ENCODE measurements at places on chromosomes 3 and 15.
A peak's percentile ranks its signal among the peaks of the same experiment; 100 is the strongest.

- DNase-seq, result peak; percentile 19
Observed at GRCh38 chr15:28191832-28192231, 92.7 kb upstream of the OCA2 start.

- DNase-seq, result no peak
Observed at GRCh38 chr3:29545615-29546014, 264.7 kb downstream of the RBMS3 start.

DNA sequence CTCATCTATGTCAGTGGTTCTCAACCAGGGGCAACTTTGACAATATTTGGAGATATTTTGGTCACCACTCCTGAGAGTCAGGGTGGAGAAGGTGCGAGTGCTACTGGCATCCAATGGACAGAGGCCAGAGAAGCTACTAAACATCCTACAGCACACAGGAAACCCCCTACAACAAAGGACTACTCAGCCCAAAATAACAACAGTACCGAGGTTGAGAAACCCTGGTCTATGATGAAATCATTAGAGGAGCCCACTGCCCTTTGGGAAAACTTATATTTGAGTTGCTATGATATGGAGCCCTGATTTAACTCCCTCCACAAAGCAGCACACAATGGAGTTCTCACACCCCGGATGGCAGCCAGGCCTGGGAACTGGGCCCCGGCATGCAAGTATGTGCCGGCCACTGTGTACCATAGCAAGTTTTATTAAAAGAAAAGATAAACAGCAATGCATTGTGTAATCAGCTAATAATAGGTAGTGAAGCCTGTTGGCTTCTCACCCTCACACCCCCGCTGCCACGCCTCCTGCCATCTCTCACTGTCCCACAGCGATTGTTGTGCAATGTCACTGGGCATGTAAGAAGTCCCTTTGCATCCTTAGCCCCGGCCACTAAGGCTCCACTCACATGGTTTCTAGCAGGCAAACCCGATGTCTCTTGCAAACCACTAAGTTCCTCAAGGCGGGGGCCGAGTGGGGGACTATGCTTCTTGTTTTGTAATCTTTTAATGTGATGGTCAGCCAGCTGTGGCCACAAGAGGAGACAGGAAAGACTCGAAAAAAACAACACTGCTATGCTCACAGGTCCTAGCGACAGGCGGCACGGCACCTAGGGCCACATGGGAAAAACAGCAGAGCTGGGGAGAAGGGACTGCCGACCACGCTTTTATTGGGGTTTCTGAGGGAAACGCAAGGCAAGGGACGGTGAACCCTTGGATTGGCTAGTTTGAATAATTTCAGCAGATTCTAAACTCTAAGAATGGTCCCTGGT, 110.0 kb downstream of the AQP9 start:
- no peak for DNase-seq

DNA sequence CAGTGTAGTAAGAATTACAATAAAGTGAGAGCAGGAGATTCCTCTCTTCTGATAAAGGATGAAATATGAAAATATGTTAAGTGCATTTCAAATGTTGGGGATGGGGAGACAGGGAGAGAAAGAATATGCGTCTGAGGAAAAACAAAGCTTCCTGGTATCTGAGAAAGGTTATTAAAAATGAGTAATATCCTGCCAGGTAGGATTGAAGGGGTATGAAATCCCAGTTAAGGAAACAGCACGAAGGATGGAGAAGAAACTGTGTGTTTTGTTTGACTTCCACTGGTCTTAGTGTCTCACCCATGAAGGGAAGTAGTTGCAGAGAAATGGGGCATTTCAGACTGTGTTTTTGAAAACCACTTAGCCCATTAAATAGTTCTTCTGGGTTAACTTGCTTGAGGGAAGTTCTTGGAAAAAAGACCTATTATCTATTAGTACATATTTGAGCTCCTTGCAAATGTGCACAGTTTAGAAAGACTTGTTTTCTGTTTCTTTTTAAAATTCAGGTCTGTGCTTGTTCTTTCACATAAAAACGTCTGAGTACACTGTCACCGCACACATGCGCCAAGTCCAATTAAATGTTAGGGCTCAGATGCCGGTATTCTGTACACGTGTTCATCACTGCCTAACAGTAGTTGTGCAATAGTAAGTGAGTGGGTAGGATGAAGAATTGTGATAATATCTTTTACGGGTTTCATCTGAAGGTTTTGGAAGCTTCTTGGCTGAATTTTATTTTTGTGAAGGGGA, 196.1 kb upstream of the P2RY1 start:
- no peak for DNase-seq

GRCh38 chr3:107938143-107938542, 152.7 kb downstream of the CD47 start:
- no peak for DNase-seq

DNA sequence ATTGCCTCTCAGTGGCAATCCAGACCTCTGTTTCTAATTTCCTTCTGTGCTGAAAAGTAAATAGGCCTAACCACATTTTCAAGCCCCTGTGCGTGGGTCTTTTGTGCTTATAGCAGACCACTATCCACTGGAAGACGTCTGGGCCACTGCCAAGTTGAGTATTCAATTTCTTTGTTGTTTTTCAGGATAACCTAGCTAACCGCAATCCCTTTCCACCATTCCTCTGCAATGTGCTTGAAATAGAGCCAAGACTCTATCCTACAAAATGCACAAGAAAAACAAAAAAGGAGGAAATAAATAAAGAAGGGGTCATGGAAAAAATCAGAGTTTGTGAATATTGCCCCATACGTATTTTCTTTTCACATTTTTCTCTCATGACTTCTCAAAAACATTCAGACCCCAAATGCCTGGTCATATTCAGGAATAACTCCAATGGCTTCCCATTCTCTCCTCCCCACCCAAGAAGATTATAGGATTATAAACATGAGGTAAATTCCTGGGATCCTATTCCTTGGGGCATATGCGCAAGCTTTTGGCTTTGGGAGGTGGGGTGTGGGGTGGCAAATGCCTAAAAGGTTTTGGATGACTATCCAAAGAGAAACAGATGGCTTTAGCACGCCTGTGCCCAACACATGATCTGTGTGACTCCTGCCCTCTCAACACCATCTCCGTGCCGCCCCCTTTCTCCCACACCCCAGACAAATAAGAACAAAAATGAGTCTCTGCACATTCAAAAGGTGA, 217.9 kb upstream of the THBS1 start:
- no peak for DNase-seq

DNA sequence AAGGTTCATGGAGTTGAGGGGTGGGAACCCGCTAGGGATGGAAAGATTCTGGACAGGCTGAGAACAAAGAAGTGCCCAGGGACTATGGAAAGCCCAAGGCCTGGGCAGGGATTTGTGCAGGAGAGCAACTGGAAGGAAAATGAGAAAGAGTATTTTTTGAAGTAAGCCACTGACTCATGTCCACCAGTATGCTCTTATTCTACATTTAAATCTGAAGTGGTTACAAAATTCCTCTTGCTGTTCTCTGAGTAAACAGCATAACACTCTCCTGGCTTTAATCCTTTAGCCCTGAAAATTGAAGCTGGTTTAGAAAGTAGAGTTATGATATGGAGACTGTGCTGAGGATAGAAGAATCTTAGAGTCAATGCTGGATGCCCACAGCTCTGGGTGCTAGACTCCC, 165.2 kb downstream of the ISL2 start:
- no peak for DNase-seq

DNA sequence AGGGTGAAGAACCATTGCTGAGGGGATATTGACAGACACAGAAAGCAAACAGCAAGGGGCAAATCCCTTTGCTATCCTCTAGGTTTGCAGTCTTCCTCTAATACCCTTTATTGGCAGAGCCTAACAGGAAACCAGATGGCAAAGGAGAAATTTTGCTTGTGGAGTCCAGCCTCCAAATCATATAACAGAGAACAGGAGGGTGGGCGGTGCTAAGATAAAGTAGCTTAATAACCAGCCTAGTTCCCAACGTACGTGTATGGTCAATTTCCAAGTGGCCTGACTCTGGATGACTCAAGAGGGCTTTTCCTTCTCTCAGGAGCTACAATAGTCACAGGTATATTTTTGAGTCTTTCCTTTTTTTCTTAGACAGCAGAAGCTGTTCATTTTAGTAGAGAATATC, 404.5 kb downstream of the PDCD6IP start:
- DNase-seq, result no peak

- no peak for DNase-seq
Observed at GRCh38 chr15:85026304-85027032, 44.8 kb downstream of the PDE8A start.

DNA sequence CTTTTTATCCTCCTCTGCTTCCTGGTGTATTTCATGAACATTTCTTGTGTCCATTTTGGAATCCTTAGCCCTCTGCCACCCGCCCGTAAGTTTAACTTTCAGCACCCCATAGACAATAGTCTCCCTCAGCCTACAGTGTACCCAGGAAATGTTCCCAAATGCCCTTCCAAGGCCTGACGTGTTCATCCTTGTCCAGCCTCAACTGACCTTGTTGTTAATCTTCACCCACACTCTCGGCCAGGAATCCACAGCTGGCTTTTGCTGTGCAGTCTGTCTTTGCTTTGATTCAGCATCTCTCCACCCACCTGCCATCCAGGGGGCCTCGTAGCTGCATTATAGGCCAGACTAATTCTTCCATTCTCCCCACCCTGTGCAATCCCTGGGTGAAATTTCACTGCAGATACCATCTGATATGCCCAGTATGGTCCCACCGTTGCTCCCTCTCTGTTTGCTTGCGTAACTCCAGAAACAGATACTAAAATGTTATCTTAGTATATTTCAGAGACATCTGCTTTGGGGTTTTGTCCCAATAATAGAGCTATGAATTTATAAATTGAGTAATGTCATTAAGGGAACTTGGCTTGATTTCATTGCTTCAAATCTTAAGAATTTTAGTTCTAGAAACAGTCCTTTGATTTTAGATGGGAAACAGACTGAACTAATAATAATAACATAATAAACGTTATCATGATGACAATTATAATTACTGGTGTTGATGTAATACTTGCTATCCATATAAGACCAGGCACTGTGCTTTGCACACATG, 16.6 kb downstream of the GUCA1C start:
- no peak for DNase-seq
